ENCODE measurements at places on chromosomes 6 and 20.

DNA sequence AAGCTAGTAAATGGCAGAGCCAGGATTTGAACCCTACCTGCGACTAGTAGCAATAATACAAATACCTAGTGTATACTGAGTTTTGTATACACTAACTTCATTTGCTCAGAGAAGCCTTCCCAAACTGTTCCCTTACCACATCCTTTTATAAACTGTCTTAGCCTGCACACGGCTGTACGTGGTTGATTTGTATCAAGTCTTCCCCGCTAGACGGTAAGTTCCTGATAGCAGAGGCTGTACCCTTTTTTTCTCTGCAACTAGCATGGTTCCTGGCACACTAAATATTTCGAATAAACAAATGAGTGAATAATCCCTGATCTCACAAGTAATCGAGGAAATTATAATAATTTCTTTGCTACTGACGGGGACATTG is 636 bp downstream of the RTF2 start:
- DNase-seq = no peak

DNA sequence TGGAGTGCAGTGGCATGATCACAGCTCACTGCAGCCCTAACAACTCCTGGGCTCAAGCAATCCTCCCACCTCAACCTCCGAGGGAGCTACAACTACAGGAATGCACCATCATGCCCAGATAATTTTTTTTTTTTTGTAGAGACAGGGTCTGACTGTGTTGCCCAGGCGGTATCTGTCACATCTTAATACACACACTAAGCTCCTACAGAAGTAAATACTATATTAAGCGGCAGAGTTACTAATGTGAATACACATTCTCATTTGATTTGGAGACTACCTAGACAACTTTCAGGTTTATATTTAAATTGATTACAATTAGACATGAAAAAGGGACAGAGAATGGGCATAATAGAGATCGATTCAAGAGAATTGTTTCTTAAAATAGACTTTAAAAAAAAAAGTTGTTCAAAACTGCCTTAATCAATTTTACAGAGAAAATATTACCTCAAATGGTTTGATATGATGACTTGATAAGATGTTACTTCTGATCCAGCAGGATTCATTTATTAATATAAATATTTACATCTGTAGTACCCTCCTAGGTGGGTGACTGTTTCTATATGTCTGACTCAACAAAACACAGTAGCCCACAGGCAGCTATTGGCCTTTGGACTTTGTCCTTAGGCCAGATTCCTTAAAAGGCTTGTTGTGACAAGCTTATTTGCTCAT is 7.1 kb upstream of the LOC128125822 start:
- no peak for DNase-seq

GRCh38 chr6:2432292-2432691 is 186.9 kb upstream of the GMDS start:
- DNase-seq = no peak

DNA sequence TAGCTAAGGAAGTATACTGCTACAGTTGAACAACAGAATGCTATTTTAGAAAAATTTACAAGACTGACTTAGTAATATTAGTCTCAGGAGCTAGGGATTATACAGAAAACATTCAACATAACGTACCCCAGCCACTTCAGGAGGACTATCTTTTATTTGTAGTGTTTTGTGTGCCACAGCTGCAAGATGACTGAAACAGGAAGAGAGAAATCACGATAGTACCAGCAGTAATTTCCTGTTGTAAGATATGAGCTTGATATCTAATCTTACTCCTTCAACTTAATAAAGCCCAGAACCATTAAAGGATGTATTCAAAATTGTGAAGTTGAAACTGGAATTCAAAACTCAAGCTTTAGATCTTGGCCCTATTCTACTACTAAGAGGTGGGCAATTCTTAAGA is 42.1 kb downstream of the SLC35A1 start:
- DNase-seq = no peak

DNA sequence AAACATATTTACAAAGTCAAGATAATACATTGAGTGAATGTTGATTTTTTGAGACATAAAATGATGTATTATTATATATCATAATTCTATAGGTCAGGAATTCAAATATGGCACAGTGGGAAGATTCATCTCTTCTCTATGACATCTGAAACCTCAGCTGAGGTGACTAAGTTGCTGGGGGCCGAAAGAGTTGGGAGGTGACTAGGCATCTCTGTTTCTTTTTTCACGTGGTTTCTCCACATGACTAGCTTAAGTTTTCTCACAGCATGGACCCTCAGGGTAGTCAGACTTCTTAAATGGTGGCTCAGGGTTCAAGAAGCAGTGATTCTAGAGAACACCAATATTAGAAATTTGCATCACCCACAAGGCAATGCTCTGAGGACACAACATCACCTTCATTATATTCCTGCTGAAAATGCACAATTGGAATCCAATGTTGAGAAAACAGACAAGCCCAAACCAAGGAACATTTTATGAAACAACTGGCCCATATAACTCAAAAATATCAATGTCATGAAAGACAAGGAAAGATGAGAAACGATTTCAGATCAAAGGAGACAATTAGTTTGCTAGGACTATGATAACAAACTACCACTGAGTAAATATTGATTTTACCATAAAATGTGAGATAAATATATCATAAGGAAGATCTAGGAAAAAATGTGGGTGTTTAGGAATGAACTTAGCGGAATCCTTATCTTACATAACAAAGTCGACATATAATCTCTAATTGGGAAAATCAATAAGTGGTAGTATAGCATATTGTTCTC is 273.3 kb upstream of the IRAK1BP1 start:
- no peak for DNase-seq

DNA sequence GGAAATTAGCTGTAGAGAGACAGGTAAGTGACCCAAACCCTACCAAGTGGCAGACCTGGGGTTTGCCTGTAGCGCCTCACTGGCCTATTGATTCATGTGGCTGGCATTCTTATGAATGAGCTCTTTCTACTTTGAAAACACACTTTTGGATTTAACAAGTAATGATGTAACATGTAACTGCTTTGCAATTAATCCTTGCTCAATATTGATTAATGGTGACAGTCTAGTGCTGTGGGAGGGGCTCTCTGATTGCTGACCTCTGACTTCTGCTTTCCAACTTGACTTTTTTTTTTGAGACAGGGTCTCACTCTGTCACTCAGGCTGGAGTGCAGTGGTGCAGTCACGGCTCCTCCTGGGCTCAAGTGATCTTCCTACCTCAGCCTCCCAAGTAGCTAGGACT is 82.7 kb downstream of the TIAM2 start:
- DNase-seq = no peak

GRCh38 chr6:45607798-45608197 is 230.1 kb upstream of the SUPT3H start:
- no peak for DNase-seq

DNA sequence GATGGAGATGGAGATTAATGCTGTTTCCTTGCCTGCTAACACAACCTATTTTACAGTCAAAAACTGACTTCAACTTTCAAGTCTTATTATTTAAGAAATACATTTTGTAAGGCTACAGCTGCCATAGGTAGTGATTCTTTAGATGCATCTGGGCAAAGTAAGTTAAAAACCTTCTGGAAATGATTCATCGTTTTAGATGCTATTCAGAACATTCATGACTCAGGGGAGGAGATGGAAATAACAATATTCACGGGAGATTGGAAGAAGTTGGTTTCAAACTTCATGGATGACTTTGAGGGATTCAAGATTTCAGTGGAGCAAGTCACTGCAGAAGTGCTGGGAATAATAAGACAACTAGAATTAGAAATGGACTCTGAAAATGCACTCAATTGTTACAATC is 174.9 kb upstream of the GGTLC1 start:
- DNase-seq = no peak

- no peak for DNase-seq
Measured at GRCh38 chr6:136415351-136416007, 125.8 kb upstream of the BCLAF1 start.

DNA sequence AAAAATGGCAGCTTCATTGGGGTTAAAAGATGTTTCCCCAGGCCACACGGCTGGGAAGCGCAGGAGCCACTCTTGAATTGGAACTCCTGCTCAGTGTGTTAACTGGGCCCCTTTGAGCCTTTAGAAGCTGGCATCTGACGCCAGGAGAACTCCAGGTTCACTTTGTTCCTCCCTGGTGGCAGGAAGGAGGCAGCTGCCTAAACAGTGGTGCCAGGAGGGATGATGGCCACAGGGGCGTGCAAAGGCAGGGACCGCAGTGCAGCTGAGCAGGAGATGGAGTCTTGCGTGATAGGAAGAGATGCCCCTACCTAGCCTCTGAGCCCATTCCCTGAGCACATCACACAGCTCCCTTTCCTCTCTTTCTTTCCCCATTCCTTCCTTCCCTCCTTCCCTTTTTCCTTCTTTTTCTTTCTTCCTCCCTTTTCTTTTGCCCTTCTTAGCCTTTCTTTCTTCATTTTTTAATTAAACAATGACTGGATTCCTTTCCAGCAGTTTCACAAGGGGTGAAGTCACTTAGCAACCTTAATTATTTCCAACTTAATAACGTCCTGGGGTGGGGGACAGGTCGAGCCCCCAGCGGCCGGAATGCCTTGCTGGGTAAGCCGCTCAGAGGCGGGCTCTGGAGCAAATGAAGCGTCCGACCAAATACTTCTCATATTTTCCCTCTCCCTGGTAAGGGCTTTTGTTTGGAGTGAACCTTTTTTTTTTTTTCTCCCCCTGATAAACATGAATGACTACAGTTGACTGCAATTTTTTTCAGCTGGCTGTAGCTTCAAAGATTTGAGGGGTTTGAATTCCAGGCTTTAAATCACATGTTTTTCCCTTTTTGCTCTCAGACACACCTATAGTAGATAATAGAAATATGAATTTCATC is 20.8 kb upstream of the BMP7 start:
- no peak for DNase-seq

GRCh38 chr6:13318821-13319220 is 9.5 kb downstream of the TBC1D7 start:
- DNase-seq = no peak

- peak; percentile 39 for DNase-seq
Measured at GRCh38 chr6:45586216-45587171, 208.8 kb upstream of the SUPT3H start.

- DNase-seq = no peak
Measured at GRCh38 chr6:144955392-144955791, 670.3 kb downstream of the UTRN start.

DNA sequence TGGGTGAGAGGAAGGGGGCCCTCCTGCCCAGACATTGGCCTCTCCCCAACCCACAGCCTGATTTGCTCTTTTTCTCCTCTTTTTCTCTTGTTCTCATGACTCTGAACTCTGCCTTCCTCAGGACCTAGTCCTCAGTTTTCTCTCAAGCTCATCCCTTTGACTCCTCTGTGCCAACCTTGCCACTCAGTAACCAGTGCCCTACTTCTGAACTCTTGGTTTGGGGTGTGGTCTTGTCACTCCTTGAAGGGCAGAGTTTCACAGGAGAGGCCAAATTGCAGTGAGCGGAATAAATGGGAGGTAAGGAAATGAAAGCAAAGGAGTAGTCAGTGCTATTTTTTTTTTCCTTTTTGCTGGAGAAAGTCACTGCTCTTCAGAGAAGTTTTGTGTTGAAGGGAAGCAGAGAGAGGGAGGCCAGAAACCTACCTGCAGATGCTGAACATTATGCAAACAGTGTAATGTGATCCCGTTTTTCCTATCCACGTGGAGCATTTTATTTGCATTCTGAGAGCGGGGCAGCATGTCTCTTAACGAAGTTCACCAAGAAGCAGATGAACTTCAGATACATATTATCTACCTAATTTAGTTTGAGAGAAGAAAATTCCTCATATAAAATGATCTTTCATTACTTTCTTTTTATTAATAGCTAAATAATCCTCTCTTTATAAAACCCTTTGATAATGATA is 26.9 kb downstream of the CFAP61 start:
- no peak for DNase-seq

GRCh38 chr6:71524201-71524600 is 235.6 kb downstream of the OGFRL1 start:
- DNase-seq = no peak

DNA sequence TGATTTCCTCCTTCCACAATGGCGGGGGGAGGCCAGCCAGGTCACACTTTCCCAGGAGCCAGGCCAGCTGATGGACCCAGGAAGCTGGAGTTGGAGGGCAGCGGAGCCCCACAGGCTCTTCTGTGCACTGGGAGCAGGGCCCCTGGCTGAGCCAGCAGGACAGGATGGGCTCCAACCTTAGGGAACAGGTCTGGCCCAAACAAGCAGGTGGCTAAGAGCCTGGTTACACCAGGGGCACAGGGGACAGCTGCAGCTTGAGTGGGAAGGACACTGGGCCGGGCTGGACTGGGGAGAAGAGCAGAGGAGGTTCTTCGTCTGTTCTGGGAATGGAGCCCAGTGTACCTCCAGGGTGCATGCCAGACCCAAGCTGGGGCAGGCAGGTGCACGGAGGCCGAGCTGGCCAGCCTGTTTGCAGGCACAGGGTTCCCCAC is 102.3 kb downstream of the DLL1 start:
- DNase-seq = no peak

All from T-helper 9 cell (primary cell).